Activated effector memory CD4-positive, alpha-beta T cell treated with anti-CD3 and anti-CD28 coated beads, Interleukin-2, amount 50 U/mL, for 16 hours (primary cell): ENCODE measurements at places on chromosomes 7 and 10.

DNA sequence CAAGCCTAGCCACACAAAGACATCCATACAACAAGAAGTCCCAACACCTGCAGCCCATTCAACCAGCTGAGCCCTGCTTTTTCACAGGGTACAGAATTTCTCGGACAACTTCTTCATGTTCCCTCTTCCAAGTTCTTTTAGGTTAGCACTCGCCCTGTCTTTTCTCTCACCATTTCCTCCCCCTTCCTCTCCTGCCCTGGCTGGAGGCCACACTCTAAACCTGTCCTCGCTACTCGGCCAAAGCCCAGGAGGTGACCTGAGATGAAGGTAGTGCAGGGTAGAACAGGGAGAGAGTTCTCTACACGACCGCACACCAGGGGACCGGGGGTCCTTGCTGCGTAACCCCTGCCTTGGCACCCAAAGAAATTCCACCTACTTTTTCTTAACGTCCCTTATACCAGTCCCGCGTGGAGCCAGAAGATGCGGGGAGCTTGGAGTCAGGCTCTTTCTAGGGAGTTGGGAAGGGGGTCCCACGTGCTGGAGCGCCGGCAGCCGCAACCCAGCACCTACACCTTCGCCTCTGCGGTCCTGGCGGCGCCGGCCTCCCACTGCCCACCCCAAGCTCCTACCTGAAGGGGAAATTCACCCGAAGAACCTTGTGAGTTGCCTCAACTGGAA lies 16.0 kb upstream of the DLX6 start:
- DNase-seq, result no peak

- peak; percentile 80 for DNase-seq
Measured at GRCh38 chr7:128863433-128863989, 855 bp downstream of the ATP6V1F start.

GRCh38 chr10:49177391-49178355 lies 10.5 kb downstream of the TMEM273 start:
- DNase-seq, result peak; percentile 88

GRCh38 chr10:21069929-21070700 lies 173.0 kb upstream of the NEBL start:
- no peak for DNase-seq

- no peak for DNase-seq
Measured at GRCh38 chr10:44830022-44830421, 81.1 kb upstream of the TMEM72 start.

GRCh38 chr10:113540845-113541548 lies 11.9 kb upstream of the HABP2 start:
- no peak for DNase-seq

DNA sequence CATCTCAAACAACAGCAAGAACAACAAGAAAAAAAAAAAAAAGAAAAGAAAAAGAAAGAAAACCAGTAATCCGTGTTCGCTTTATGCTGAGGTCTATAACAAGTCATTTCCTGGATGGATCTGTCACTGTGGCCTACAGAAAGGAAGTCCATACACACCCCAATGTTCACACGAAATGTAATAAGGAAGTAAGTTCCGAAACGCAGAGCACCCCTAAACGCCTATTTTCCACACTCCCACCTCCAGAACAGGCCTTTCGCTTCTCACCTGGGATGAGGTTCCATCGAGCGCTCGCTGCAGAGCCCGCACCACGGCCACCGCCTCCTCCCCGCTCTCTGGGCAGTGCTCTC lies 735 bp downstream of the ZNF394 start:
- DNase-seq, result no peak

DNA sequence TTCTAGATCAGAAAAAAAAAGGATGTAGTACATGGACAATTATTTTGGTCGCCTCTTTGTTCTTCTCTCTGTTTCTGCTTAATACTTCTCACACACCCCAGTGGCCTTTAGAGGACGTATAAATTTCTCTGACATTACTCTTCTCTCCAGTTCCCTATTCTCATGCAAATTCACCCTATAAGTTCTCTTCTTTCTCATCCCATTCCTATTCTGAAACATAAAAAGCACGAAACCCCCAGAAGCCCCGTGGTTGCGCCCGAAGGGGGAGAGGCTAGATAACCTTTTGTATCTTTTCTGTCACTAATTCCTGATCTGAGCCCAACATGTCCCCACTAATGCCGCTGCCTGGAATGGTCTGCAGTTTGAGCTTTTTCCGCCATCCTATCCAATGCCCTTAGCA lies 136.9 kb downstream of the SKIDA1 start:
- DNase-seq, result no peak

- no peak for DNase-seq
Measured at GRCh38 chr7:155794196-155794595, 18.1 kb downstream of the SHH start.

DNA sequence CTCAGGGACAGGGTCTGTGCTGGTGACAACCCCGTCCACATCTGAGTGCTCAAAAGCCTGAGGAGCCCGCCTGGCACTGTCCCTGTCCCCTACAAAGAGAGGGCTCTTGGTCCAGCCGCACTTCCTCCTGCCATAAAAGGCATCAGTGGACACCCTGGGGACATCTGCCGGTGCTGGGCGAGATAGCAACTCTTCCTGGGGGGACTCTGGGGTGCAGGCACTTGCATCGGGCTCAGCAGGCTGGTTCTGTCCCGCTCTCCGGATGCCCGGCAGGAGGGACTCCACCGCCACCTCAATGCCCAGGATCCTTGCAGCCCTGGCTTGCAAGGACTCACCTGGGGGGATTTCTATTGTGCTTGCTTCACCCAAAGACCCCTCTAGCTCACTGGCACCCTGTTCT lies 32.8 kb downstream of the JCAD start:
- no peak for DNase-seq

DNA sequence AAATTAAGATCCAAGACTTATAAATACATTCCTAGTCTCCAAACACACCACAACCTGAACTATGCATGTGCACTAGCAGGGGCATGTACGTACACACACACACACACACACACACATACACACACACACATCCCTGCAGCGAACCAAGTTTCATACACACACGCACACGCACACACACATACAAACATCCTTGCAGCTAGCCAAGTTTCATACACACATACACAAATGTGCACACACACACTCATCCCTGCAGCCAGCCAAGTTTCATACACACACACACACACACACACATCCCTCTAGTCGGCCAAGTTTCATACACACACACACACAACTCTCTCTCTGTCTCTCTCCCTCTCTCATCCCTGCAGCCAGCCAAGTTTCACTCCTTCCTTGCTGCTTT lies 82.7 kb upstream of the WIPF3 start:
- no peak for DNase-seq

GRCh38 chr7:41974870-41975557 lies 262.0 kb downstream of the GLI3 start:
- no peak for DNase-seq

DNA sequence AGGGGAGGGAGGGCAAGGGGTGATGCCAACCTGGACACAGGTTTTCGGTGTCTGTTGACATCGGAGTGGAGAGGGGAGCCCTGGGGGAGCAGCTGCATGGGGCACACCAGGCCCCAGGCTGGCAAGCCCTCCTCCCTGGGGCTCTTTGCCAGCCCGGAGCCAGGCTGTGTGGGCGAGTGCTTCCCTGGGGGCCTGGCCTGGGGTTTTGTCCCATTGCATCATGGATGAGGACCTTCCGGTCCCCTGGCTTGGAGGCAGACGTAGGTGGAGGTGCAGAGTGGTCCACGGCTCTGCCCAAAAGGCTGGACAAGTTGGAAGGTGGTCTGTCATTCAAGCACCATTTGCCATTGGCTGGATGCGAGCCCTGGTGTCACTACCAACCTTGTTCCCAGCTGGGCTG lies 34.8 kb downstream of the ZMIZ1 start:
- no peak for DNase-seq

DNA sequence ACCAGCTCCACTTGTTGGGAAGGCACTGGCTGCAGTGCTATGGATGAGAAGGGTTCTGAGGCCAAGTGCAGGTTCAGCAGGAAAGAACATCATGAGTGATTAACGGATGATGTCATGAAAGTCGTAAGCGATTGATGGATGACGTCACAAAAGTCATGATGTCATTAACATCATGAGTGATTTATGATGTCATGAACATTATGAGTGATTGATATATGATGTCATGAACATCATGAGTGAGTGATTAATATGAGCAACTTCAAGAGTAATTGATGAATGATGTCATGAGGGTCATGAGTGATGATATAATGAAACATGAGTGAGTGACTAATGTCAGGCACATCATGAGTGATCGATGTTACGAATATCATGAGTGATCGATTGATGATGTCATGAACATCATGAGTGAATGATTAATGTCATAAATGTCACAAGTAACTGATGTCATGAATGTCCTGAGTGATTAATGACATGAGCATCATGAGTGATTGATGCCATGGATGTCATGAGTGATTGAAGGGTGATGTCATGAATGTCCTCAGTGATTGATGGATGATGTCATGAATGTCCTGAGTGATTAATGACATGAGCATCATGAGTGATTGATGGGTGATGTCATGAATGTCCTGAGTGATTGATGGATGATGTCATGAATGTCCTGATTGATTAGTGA lies 185.6 kb downstream of the PAXIP1 start:
- no peak for DNase-seq

GRCh38 chr7:104123786-104124185 lies 84.0 kb downstream of the ORC5 start:
- DNase-seq, result no peak

DNA sequence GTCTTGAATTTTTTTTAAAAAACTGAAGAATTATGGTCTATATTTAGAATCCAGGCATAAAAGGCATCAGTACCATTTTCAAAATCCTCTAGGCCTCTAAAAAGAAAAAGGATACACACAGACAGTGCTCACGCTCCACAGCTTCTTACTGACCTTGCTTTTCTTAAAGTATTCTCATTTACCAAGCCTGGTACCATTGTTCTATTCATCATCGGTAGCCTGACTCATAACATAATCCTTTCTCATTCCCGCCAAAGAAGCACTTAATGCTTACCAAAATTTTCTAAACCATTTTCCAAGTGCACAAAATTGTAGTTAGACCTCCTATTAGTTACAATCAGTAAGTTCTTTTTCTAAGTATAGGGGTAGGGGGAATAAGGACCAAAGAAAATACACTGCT lies 54.6 kb downstream of the ATE1 start:
- DNase-seq, result no peak

GRCh38 chr7:106056513-106057203 lies 55.5 kb downstream of the SYPL1 start:
- peak; percentile 87 for DNase-seq

GRCh38 chr7:94452239-94452638 lies 57.4 kb upstream of the CASD1 start:
- DNase-seq, result no peak

DNA sequence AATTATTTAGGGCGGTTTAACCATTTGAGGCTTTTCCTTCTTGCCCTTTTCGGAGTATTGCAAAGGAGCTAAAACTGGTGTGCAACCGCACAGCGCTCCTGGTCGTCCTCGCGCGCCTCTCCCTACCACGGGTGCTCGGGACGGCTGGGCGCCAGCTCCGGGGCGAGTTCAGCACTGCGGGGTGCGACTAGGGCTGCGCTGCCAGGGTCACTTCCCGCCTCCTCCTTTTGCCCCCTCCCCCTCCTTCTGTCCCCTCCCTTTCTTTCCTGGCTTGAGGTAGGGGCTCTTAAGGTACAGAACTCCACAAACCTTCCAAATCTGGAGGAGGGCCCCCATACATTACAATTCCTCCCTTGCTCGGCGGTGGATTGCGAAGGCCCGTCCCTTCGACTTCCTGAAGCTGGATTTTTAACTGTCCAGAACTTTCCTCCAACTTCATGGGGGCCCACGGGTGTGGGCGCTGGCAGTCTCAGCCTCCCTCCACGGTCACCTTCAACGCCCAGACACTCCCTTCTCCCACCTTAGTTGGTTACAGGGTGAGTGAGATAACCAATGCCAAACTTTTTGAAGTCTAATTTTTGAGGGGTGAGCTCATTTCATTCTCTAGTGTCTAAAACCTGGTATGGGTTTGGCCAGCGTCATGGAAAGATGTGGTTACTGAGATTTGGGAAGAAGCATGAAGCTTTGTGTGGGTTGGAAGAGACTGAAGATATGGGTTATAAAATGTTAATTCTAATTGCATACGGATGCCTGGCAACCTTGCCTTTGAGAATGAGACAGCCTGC lies 3.1 kb downstream of the FZD1 start:
- DNase-seq, result no peak

- no peak for DNase-seq
Measured at GRCh38 chr7:155795951-155796350, 16.3 kb downstream of the SHH start.

DNA sequence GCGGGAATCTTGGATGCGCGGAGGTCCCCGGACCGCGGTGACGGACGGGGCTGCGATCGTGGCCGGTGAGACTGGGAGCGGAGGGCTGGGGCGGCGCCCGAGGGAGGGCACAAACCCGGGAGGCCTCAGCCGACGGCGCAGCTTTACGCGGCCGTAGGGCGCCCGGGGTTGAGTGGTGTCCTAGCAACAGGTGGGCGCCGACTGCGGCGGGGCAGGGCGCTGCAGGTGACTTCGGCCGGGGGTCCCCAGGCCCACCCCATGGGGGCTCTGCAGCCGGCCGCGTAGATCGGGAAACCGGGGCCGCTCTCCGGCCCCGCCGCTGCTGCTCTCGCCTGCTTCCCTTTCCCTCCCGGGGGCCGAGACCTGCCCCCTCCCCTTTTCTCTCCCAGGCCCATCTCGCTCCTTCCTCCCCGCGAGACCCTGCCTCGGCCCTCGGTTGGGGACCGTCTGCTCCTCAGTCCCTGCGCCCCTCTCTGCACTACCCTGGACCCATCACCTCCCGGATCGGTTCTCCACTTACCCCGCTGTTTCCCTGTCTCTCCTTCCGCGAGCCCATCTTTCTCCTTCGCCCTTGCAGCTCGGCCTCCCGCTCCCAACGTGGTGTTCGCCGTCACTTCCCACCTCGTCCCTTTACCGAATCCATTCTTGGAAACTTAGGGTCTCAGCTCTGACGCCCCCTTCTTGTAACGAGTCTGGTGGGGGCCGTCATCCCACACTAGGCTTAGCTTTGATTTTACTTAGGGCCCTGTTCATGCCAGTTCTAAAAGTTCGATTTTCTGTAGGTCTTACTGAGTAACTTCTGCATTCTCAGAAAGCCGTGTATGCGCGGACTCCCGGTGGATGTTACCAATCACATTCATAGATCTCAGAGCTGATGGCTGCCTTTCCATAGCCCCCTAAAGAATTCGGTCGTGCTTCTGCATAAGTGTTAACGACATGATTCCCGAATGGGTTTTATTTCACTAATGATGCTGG lies 18.5 kb upstream of the ACBD5 start:
- DNase-seq, result peak; percentile 70

DNA sequence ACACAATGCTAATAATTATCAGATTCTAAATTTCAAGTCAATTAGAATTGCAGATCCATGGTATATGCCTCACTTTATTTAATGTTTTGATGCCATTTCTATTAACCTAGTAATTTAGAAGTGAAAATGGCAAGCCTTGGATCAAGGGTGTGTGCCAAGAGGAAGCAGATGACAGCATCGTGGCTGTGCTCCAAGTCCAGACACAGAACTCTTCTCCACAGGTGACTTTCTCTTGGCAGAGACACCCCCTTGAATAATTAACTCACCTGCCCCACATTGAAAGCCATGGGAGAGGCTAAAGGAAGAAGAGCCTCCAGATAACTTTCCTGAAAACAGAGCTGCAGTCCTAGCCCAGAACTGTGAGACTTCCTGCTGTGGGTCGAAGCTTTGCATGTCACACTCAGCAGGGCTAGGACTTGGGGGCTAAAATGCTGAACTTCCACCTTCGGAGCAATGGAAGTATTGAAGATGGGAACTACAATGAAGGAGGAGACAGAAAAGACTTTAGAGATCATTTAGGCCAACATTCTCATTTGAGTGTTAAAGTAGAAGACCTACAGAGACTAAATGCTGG lies 996 bp upstream of the C10orf90 start:
- no peak for DNase-seq
